ENCODE measurements at places on chromosomes 2 and 18.

DNA sequence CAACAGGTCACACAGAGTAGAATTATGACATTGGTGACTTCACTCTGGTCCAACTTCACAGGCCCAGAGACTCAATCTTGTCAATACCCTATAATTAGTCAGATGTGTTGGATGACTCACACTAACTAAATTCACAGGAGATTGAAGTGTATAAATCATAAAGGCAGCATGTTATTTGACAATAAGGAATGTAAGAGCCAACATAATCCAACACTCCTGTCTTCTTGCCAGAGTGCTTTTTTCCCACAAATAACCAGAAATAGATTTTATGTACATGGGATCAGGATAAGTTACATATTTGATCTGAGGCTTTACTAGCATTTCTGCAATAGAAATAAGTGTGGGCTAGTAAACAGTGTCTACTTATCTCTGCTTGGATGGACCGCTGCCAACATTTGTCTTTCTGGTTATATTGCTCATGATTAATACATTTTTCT lies 42.2 kb upstream of the ZSWIM2 start:
- DNase-seq, result no peak

DNA sequence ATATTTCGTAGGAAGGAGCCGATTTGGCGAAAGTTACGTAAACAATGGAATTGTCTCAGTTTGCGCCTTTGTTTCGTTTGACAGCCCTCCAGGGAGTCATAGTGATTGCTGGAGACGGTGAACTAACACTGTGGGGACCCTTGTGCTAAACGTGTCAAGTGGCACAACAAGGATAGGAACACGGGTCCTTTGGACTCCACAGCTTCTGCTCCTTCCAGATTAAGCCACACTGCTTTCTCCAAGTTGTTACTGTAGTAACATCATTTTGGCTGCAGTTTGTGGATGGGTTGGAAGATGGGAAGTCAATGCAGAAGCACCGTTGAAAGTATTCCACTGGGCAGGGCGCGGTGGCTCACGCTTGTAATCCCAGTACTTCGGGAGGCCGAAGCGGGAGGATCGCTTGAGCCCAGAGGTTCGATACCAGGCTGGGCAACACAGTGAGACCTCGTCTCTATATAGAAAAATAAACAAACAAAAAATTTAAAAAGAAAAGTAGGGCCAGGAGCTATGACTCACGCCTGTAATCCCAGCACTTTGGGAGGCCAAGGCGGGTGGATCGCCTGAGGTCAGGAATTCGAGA lies 636 bp upstream of the IMMT start:
- no peak for DNase-seq

DNA sequence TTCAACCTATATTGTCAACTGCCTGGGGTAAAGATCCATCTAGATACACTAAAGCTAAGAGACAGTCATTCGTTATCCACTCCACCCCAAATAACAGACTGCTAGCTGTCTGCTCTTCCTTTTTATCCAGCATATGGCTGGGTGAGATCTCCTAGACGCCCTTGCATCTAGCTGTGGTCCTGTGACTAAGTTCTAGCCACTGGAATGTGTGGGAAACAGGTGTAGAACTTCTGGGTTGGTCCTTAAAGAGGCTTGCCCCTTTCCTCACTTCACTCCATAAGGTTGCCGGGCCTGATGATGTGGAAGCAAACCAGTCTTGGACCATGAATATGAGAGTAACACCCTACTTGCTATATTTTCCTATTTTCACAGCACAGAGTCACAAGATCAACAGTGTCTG lies 3.2 kb downstream of the COA5 start:
- no peak for DNase-seq

DNA sequence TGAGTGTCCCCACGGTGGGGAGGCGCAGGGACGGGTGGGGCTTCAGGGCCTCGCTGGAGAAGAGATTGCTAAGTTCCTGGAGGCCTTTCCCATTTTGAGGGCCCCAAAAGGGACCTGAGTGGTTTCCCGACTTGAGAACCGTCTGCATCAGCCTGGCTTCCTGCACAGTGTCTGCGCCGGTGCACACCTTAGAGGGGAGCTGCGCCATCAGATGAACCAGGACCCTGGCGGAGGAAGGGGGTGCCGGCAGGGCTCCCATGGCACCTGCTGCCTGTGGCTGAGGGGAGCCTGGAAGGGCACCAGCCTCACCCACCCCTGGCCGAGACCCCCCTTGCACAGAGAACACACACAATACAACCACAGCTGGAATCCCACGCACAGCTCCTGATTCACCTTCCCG lies 465.1 kb upstream of the MYT1L start:
- DNase-seq, result no peak

GRCh38 chr2:197079832-197080555 lies 153.5 kb upstream of the PGAP1 start:
- no peak for DNase-seq

GRCh38 chr2:102927854-102928267 lies 166.0 kb downstream of the TMEM182 start:
- no peak for DNase-seq

DNA sequence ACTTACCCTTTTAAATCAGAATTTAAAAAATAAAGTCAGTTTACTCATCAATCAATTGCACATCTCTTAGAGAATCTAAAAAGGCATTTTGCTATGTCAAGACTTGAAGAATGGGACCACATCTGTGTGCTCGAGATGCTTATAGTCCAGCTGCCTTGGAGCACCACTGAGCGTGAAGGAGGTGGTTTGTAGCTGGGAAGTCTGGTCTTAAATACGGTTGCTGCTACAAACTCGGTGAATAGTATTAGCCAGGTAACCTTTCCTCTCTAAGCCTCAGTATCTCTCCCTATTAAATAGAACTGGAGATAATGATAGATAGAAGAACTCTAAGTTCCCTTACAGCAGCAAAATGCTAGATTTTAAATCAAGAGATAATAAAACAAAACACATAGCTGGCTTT lies 289.7 kb downstream of the TRIB2 start:
- no peak for DNase-seq

GRCh38 chr2:188425266-188425665 lies 133.6 kb downstream of the GULP1 start:
- DNase-seq, result no peak

DNA sequence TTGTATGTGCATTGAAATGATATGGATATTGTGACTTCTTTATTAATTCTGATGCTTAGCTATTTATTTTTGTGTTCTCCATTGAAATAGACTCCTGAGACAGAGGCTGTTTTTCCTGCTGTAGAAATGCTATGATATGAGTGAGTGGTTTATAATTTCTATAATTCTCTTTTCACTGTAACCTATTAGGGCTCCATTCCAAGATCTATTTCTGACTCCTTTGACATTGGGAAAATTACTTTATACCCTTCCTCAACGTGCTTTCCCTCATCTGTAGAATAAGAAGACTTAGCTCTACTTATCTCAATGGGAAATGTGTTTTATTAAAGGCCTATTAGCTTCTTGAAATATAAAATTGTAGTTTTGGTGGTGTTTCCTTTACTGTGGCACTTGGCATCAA lies 144.5 kb upstream of the RPRM start:
- DNase-seq, result no peak

- no peak for DNase-seq
Observed at GRCh38 chr2:98936353-98937351, 627 bp upstream of the CRACDL start.

DNA sequence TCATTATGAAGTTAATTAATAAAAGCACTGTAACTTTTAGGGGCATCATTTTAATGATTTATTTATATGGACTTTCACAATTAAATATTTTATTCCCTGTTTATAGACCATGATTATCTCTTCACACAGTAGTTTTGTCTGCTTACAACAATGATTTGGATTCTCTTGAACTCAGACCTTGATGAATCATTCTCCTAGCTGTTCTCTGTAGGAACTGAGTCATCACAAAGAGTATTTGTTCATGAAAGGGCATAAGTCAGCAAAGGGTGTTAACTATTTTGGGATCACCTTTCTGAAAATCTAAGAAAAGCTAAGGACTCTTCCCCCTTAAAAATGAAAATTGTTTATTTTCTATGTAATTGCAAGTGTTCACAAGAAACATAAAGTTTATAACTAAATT lies 461.1 kb upstream of the UBE2E3 start:
- DNase-seq, result no peak

- no peak for DNase-seq
Observed at GRCh38 chr2:111702804-111703196, 181.2 kb downstream of the ANAPC1 start.

- no peak for DNase-seq
Observed at GRCh38 chr2:41741951-41742595, 305.7 kb upstream of the PKDCC start.

GRCh38 chr2:178579006-178579405 lies 98.7 kb downstream of the PLEKHA3 start:
- no peak for DNase-seq

- DNase-seq, result peak; percentile 58
Observed at GRCh38 chr2:224927646-224928173, 114.6 kb downstream of the DOCK10 start.

DNA sequence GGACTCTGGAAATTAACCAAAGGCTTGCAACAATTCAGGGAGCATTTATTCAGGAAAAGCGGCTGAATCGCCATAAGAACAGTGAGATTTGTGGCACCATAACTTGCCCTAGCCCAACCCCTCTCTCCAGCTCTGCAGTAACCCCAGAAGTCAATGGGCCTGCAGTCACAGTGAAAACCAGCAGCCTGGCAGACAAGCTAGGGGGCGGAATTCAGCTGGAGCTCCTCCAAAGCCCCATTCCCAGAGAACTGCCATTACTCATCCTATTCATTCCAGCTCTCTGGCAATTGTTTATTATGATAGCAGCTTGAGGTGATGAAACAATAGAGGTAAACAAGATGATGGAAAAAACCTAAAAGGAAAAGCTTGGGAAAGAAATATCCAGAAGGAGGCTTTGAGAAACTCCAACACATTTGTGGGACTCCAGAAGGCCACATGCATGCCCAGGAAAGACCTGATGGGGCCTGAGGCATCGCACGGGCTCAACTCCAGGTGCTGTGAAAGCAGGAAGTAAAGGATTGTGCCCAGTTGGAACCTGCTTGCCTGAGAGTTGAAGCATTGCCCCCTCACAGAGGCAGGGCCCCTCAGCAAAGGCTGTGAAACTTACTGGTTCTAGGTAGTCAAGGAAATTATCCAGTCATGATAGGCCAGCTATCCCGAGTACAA lies 126.7 kb downstream of the TWIST2 start:
- no peak for DNase-seq

GRCh38 chr18:23563377-23564043 lies 22.8 kb downstream of the NPC1 start:
- no peak for DNase-seq

GRCh38 chr2:44184106-44184505 lies 15.4 kb downstream of the PPM1B start:
- DNase-seq, result no peak

GRCh38 chr2:39733070-39733674 lies 45.9 kb downstream of the THUMPD2 start:
- DNase-seq, result no peak

DNA sequence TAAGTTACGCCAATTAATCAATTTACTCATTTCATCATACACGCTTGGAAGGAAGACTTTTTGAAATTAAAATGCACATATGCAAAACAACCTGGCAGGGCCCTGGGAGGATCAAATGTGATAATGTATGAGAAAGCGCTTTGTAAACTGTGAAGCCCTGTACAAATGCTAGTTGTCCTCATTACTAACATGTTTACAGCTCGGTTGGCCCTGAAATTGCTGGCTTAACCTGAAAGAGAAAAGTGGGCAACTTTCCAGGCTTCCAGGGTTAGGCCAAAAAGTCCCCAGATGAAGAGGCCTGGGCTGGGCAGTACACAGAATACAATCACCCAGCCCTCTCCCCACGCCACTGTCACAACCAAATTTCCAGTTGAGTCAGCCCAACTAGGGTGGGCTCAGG lies 60.2 kb downstream of the DNMT3A start:
- DNase-seq, result no peak

GRCh38 chr18:24397131-24397693 lies 412 bp downstream of the OSBPL1A start:
- no peak for DNase-seq

- no peak for DNase-seq
Observed at GRCh38 chr2:36993841-36994620, 27.7 kb upstream of the STRN start.

DNA sequence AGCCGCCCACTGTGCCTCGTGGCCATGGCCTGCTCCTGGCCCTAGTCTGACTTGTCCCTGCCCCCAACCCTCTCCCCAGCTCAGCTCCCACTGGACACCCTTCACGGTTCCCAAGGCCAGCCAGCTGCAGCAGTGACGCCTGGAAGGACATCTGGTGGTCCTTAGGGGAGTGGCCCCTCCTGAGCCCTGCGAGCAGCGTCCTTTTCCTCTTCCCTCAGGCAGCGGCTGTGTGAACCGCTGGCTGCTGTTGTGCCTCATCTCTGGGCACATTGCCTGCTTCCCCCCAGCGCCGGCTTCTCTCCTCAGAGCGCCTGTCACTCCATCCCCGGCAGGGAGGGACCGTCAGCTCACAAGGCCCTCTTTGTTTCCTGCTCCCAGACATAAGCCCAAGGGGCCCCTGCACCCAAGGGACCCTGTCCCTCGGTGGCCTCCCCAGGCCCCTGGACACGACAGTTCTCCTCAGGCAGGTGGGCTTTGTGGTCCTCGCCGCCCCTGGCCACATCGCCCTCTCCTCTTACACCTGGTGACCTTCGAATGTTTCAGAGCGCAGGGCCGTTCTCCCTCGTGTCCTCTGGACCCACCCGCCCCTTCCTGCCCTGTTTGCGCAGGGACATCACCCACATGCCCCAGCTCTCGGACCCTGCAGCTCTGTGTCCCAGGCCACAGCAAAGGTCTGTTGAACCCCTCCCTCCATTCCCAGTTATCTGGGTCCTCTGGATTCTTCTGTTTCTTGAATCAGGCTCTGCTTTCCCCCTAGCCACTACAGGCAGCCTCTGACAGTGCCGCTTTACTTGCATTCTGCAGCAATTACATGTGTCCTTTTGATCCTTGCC lies 35.8 kb downstream of the ANO7 start:
- DNase-seq, result no peak

DNA sequence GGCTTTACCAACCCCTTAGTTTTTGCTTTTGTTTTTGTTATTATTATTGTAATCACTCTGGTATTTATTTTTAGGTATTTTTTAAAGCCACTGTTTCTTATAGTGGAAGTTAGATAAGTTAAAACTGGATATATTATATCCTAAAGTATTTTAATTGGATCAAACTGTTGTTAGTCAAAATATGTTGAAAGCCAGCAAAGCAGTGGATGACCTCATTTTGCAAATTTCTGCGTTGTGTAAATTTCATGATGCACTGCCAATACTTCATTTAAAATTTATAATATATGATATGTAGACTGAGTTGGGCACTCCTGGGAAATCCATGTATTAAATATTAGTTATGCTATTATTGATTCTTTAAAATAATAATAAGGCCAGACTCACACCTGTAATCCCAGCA lies 661.7 kb upstream of the NRXN1 start:
- no peak for DNase-seq
